Upper lobe of left lung (tissue), 6 donors: ENCODE measurements at places on chromosomes 3 and 15. TPM values are rescaled to one million over a fixed set of nuclear protein-coding genes. Genes with fewer than 3 reads are reported as not detected.

The ARPP21 gene
- not detected for total RNA-seq

The GJD2 gene
- not detected for total RNA-seq

The ISLR2 gene
- 1.3 TPM for total RNA-seq

DNA sequence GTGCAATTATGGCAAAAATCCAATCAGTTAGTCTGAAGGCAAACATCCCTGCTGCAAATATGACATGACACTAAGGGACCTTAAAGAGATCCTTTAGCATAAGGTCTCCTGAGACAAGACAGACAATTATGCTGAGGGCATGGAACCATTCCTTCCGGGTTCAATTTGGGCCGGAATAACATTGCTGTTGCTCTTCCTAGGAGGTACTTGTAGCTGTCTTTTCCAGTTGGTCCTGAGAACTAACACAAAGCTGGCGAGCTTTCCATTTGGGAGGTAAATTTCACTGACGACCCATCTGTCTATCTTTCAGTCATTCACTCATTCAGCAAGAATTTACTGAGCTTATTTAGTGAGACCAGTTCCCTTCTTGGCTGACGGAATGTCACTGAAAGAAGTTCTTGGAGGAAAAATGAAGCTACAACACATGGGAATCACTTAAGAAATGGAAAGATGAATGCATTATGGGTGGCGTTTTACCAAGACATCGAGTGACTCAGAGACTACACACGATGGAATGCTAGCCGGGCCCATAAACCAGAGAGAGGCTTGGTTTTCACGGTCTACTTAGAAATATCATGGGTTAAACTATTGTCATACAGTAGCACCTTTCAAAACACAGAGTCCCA is 215.5 kb downstream of the PDZRN3 start:
- H3K36me3 ChIP-seq: no peaks in the 10 kb centered on the region
- H3K27ac ChIP-seq: no peak overlapping the region
- H3K4me3 ChIP-seq: no peak overlapping the region
- no peak for DNase-seq

- no peak overlapping the region for H3K27ac ChIP-seq
- H3K4me1 ChIP-seq: no peaks in the 10 kb centered on the region
- no peaks in the 10 kb centered on the region for H3K36me3 ChIP-seq
- no peaks in the 10 kb centered on the region for H3K27me3 ChIP-seq
- no peak for DNase-seq
Measured at GRCh38 chr3:169748670-169749069, 16.2 kb downstream of the TERC start.

DNA sequence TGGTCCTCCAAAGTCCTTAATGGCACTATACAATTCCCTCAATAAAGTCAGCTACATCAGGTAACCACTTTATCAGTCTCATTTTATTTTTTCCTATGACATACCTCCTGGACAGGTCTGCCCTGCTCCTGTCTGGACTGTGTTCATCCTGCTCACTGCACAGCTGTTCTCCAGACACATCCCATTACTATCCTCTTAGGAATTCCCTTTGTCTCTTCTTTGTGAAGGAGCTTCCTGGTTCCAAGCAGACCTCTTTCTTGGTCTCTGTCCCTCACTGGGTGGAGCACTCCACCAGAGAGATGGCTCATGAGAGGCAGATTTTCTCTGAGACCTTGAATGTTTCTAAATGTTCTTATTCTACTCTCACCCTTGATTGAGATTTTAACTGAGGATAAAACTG is 60.1 kb downstream of the KY start:
- peaks cover 8% of the 10 kb centered on the region for H3K4me1 ChIP-seq
- no peaks in the 10 kb centered on the region for H3K27me3 ChIP-seq
- H3K36me3 ChIP-seq: no peaks in the 10 kb centered on the region
- no peak overlapping the region for H3K4me3 ChIP-seq

DNA sequence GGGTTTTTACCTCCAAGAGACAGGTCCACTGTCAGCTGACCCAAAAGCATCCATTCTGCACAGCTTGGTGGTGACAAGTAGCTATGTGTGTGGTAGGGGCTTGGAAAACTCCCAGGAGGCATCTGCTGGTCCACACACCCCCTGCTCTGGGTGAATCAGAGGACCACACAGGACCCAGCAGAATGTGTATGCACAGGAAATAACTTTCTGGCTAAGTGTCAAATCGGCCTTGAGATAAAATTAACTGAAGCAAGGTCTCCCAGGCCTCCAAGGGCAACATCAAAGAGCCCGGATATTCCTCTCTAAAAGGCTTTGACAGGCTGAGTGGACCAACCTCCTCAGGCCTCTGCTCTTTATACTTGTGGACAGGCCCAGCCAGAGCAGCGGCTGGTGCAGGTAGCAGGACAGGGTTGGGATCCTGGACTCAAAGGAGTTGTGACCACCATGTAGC is 66.5 kb downstream of the CTNNB1 start:
- no peaks in the 10 kb centered on the region for H3K27me3 ChIP-seq
- DNase-seq: no peak
- H3K27ac ChIP-seq: no peak overlapping the region

GRCh38 chr3:114714237-114714636 is 420.4 kb downstream of the TIGIT start:
- peaks cover 4% of the 10 kb centered on the region for H3K4me1 ChIP-seq
- H3K27me3 ChIP-seq: no peaks in the 10 kb centered on the region
- no peaks in the 10 kb centered on the region for H3K36me3 ChIP-seq

DNA sequence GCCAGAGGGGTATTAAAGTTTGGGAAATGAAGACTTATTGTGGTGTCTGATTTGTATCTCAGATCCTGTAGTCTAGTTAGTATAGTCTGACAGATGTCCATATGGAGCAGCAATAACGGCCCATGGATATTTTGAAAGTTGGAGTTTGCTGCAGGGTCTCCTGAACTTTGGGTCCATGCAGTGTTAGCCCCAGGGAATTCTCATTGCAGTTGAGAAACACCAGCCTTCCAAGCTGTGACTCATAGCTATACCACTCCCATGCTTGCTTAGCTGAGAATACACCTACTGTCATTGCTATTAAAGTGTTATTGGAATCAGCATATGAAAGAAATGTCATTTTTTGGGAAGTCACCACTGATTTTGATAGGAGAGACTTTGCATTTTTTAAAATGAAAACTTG is 29.2 kb downstream of the TMOD2 start:
- no peak for DNase-seq
- H3K27me3 ChIP-seq: no peaks in the 10 kb centered on the region
- H3K27ac ChIP-seq: no peak overlapping the region
- no peaks in the 10 kb centered on the region for H3K4me1 ChIP-seq
- no peak overlapping the region for H3K4me3 ChIP-seq

DNA sequence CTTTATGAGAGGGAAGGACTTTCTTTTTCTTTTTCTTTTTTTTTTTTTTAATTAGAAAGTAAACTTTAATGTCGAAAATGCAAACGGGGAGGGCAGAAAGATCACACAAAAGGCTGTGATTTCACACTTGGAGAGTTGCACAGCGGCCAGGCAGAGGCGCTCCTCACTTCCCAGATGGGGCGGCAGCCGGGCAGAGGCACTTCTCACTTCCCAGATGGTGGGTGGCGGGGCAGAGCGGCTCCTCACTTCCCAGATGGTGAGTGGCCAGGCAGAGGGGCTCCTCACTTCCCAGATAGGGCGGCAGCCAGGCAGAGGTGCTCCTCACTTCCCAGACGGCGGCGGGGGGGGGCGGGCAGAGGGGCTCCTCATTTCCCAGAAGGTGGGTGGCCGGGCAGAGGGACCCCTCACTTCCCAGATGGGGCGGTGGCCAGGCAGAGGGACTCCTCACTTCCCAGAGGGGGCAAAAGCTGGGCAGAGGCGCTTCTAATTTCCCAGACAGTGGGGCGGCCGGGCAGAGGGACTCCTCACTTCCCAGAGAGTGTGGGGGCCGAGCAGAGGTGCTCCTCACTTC is 88.6 kb downstream of the ATP2B2 start:
- no peaks in the 10 kb centered on the region for H3K36me3 ChIP-seq
- H3K4me3 ChIP-seq: no peak overlapping the region

DNA sequence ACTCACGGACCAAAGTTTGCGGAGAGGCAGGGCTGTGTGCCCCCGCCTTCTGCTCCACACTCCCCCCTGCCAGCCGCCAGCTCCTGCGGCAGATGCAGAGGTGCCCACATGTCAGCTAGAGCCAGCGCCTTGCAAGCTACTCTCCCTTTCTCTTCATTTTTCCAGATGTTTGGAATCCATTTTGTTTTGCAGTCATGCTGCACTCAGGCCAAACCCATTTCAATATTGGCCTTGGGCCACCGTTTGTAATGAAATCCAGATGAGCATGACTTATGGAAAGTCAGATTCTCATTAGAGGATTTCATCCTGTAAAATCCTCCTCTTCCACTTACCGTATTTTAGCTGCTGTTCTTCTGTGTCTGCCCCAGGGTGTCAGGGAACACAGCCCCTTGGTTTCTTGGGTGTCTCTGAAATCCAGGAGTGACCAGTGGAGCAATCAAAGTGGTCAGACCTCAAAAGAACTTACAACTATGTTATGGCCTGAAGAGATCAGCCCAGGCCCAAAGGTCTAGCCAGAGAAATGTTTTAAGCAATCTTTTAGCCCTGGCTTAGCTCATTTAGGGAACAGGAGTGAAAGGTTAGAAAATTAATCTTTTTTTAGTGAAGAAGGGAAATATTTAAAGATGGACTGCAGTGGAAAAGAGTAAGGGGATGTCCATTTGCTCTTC is 65.8 kb downstream of the AAGAB start:
- H3K36me3 ChIP-seq: peaks cover 11% of the 10 kb centered on the region
- peak overlapping the region; percentile 49 for H3K27ac ChIP-seq
- no peak for DNase-seq

- peaks cover 70% of the 10 kb centered on the region for H3K36me3 ChIP-seq
- no peaks in the 10 kb centered on the region for H3K27me3 ChIP-seq
- H3K4me3 ChIP-seq: no peak overlapping the region
- no peak for DNase-seq
Measured at GRCh38 chr15:59649603-59650002, 7.7 kb downstream of the GTF2A2 start.

DNA sequence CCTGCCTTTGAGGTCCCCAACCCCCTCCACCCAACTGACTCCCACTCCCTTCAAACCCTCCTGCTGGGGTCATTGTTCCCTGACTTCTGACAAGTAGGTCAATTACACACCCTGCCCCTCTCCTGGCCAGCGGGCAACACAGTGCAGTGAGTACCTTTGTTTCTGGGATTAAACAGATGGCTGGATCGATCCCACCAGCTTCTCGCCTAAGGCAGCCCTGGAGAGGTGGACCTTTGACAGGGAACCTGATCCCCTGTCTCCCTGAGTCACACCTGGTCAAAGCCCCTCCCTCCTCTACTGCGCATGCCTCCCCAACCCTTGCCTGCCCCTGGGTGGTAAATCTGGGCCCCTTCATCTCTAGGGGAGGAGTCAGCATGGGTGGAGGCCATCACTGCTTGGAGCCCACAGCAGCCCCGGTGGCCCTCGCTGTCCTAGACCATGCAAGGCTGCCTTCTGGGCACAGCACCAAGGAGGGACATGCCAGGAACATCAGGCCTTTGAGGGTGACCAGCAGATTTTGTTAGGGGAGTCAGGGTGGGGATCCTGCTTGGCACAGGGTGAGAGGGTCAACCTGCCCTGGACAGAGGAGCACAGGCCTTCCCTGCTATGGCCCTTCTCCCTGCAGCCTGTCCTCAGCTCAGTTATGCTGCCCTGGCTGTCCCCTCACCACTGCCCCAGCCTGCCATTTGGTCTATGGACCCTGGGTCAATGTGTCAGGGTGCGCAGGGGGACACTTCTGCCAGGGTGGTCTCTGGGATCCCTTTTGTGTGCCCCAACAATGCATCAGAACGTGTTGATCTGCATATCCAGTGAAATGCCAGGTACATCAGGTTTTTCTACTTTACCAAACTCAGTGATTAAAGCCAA is 9.8 kb upstream of the PRR23E start:
- no peaks in the 10 kb centered on the region for H3K4me1 ChIP-seq
- no peak for DNase-seq
- H3K27ac ChIP-seq: no peak overlapping the region
- H3K27me3 ChIP-seq: no peaks in the 10 kb centered on the region
- H3K36me3 ChIP-seq: no peaks in the 10 kb centered on the region
